ENCODE measurements at places on chromosomes 2 and 18.
A peak's percentile ranks its signal among the peaks of the same experiment; 100 is the strongest.

DNA sequence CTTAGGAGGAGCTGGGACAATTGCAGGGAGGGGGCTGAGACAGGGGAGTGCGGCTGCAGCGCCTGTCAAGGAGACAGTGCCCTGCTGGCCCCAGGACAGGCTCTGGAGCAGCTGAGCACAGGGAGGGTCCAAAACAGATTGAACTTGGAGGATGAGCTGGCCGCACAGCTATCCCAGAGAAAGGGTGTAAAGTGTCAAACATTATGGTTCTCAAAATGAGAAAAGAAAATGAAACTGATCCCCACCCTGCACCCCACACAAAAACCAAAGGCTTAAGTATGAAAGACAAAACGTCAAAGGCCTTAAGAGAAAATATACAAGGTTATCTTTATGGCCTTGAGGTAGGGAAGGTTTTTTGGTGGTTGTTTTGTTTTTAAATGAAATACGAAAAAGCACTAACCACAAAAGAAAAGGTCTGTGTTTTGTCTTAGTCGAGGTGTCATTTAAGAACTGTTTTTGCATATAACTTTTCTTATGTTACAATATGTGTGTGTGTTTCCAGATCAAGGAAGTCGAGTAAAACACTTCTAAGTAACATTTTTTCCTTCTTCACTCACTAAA is 111.8 kb downstream of the HDAC4 start:
- DNase-seq = no peak

DNA sequence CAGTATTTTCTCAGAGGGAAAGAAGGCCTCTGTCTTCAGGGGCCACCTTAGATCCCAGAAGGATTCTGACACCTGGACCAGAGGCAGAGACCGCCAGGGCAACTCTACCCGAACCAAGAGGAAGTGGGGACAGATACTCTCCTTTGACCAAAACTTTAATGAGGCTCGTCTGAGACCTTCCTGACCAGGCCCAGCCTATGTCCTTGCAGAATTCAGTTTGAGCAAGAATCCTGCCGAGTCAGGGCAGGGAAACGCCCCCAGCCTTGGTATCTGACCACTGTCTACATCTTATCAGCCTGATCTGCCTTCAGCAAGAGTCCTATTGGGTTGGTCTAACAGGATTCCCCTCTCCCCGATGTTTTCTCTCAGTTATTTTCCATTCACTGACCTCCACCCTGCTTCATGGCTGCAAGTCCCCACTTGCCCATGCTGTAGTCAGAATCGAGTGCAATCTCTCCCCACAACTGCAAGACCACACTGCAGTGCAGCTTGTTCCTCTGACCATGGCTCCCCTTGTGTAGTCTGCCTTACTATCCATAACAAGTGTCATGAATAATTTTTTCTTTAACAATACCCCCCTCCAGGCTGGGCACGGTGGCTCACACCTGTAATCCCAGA is 95.0 kb downstream of the MSH2 start:
- no peak for DNase-seq

DNA sequence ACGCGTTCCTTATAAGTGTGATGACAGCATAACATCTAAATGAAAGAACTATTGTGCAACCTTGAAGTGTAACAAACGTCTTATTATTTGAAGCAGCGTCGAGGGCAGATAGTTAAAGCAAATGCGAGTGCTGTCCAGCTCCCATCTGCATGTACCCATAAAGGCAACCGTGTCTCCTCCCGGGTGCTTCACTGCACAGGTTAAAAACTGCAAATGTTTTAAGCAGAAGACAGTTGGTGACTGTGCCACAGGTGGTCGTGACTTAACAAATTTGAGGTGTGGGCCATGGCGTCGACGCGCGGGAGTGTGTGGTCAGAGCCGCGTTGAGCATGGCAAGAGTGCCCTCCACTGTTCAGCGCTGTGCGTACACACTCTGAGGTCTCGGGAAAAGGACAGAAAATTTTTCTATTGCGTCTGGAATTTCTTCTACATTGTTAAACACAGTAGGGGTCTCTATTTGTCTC is 6.4 kb downstream of the SALL3 start:
- DNase-seq = peak; percentile 54

- DNase-seq = no peak
These were observed 69.1 kb downstream of the TACR1 start for GRCh38 chr2:75130171-75130570.

- DNase-seq = no peak
These were observed 304.0 kb downstream of the LNPK start for GRCh38 chr2:175698061-175698460.

- no peak for DNase-seq
These were observed 132.6 kb upstream of the RBBP8 start for GRCh38 chr18:22800551-22800951.

DNA sequence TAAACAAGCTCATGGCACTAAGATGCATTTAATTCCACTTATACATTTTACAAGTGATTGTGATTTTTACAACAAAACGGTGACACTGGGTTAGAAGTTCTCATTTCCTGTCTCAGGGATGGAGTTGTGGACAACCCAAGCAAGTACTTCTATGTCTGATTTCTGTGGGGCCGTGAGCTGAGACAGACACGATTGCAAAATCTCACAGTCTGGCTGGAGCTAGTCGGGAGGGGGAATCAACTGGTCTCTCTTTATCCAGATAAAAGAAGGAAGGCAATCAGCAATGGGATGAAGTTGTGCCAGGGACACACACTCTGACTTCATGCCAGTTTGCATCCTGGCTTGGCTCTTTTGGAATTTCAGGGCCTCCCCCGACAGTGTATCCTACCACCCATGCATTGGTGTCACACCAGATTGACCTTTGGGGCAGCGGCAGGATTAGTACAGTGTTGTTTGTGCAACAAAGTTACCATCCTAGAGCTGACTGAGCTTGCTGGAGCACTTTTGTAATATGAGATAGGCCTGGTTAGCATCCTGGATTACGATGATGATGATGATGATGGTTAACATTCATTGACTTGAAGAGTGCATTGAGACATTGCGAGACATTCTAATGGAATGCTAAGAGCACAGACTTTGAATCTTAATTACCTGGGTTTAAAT is 98.8 kb downstream of the CTAGE1 start:
- DNase-seq = no peak

GRCh38 chr2:158024288-158024898 is 77.3 kb upstream of the UPP2 start:
- peak; percentile 76 for DNase-seq

DNA sequence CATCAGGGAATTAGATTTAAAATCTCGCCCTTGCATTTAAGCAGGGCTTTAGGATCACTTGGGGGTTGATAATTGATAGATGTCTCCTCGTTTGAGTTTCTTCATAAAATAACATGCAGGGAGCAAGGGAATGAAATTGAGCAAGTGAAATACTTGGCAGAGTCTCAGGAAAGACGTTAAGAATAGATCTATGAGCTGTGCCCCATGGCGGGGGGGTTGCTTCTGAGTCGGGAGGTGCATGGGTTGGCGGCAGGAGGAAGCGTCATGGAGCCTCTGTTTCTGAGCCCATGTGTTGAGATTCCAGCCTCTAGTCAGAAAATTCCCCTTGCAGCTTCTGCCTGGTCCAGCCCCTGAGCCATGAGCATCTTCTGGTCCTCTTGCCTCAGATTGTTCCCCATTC is 82.0 kb downstream of the APOB start:
- no peak for DNase-seq

DNA sequence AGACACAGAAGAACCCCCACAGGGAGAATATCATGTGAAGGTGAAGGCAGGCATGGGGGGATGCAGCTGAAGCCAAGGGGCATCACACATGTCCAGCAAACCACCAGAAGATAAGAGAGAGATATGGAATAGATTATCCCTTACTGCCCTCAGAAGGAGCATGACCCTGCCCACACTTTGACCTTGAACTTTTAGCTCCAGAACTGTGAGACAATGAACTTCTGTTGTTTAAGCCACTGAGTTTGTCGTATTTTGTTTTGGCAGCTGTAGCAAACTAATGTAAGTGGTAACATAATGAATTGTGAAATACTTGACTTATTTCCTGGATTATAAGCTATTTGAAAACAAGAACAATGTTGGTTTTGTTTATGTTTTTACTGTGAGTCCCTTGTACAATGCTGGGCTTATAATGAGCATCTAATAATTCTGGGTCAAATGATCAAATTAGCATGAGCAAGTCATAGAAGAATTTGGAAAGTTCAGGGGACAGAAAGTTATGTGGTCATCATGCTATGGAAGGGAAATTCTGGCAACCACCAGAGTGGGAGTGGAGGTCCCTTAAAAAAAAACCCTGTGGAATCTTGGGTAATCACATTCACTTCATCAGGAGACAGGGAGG is 541.0 kb upstream of the KLHL29 start:
- DNase-seq = no peak

DNA sequence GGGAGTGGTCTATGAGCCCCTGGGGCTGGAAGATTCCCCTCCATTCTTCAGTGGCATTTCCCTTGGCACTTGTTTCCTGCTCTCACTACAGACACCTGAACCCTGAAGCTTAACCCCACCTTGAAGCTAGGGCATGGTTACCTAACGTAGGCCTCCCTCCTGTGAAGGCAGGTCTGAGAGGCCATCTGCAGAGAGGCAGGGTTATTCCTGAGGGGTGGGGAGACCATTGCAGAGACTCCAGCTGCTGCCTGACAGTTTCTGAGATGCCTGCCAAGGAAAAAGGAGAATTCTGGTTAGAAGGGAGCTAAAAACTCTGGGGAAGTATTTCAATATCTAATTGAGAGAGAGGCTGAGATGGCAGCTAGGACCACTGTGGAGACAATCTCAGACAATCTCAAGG is 119.3 kb upstream of the NDUFV2 start:
- DNase-seq = no peak

GRCh38 chr2:86338778-86339295 is 1.4 kb upstream of the REEP1 start:
- DNase-seq = no peak

DNA sequence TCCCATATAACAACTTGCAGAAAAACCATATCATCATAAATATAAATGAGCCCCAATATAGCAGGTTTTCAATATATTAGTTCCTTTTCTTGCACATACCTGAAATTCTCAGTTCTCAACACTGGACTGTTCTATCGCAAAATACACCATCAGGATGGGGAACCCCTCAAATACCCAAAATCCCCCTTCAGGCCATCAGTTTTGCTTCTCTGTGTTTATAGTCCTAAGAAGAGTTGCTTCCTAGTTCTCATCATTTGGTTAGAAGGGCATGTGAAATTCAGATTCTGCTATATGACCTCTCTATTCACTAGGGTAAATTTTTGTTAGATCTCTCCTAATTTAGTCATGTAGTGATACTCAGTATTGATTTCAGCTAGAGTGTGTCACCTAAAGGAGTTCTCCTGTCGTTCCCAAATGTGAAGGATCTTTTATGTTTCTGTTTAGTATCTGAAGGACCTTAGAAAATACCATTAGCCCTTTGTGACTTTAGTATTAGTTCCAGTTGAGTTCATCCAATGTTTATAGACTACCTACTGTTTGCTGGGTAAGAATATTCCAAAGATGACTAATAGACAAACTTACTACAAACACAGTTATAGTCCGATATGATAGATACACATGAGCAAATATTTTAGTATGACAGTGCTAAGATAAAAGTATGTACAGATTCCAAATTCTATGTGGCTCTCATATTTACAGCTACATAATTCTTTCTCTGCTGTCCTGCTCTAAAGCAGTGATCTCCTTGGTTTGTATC is 115.8 kb downstream of the TTC27 start:
- no peak for DNase-seq

DNA sequence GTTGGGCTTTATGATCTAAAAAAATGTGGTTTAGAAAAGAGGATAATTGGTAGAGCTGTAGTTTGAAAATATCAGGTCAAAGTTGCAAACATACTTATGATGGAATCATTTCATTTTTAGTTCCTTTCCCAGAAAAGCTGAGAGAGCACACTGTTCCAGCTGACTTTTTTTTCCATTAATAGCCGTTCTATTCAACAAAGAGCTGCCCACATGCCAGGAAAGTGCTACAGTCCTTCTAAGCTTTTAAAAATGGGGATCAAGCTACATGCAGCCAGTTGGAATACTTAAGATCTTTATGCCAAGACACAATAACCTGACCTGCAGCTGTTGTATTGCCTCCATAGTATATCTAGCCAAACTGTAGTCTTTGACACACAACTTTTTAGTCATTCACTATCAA is 111.5 kb downstream of the GALNT3 start:
- no peak for DNase-seq

DNA sequence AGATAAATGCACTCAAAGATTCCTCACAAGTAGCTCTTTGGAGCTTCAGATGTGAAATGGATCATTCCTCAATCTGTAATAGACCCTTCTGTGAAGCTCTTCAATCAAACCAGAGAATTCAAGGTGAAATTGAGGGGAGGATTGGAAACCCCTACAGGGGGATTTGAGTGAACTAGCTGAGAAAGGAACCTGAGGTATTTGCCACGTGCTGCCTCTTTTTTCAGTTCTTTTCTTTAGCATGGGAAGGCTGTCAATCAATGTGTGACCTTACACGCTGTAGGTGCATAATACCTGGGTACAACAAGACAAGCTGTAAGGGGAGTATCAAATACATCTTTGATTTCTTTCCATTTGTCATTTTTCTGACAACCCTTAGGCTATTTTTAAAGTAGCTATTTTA is 46.5 kb upstream of the ZEB2 start:
- DNase-seq = no peak

DNA sequence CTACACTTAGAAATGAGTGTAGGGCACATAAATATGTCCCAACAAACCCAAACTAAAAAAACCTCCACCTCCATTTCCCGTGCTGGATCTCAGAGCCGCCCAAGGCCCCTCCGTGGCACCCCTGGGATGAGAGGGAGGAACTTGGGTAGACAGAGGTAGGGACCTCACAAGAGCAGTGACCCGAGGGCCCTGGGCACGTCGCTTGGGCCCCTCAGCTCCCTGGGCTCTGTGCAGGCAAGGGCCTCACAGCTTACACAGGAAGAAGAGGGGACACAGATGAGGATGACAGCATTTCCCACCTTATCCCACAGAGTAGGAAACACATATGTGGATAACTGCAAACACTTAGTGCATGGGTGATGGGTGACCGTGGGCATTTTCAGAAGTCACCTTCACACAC is 93.9 kb upstream of the TPO start:
- DNase-seq = no peak

- peak; percentile 80 for DNase-seq
These were observed 81.9 kb upstream of the ZNF397 start for GRCh38 chr18:35158728-35159450.

- no peak for DNase-seq
These were observed 56.2 kb upstream of the TMEM163 start for GRCh38 chr2:134774786-134775641.

- peak; percentile 24 for DNase-seq
These were observed 65.3 kb upstream of the TAF1B start for GRCh38 chr2:9778012-9778411.

- no peak for DNase-seq
These were observed 328.1 kb downstream of the NR4A2 start for GRCh38 chr2:156004459-156004858.

DNA sequence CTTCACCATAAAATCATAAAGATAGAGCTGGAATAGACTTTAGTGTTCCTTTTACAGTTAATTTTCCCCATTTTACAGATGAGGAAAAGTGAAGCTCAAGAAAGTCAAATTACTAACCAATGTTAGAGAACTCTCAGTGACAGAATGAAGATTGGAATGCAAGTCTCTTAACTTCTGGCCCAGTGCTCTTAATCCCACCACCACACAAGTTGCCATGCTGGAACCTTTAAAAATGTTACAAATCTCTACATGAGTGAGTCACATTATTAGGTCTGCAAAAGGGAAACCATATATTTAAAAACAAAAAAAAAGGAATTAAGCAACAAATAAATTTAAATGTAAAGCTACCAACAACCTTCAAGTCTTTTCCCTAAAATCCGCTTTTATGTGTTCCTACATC is 3.5 kb downstream of the NCKAP1 start:
- no peak for DNase-seq

GRCh38 chr18:8831531-8831930 is 126.2 kb downstream of the MTCL1 start:
- no peak for DNase-seq

- DNase-seq = no peak
These were observed 13.6 kb upstream of the ZNF397 start for GRCh38 chr18:35227254-35227653.

All from Kasumi-1 (cell line).